ENCODE measurements at places on chromosomes 4 and X.

- DNase-seq: peak; percentile 72
Measured at GRCh38 chr4:1043651-1044468, 32.4 kb downstream of the FGFRL1 start.

GRCh38 chrX:53421772-53422085 is 725 bp downstream of the SMC1A start:
- no peak for DNase-seq

- no peak for DNase-seq
Measured at GRCh38 chr4:113708250-113708649, 53.3 kb downstream of the CAMK2D start.

DNA sequence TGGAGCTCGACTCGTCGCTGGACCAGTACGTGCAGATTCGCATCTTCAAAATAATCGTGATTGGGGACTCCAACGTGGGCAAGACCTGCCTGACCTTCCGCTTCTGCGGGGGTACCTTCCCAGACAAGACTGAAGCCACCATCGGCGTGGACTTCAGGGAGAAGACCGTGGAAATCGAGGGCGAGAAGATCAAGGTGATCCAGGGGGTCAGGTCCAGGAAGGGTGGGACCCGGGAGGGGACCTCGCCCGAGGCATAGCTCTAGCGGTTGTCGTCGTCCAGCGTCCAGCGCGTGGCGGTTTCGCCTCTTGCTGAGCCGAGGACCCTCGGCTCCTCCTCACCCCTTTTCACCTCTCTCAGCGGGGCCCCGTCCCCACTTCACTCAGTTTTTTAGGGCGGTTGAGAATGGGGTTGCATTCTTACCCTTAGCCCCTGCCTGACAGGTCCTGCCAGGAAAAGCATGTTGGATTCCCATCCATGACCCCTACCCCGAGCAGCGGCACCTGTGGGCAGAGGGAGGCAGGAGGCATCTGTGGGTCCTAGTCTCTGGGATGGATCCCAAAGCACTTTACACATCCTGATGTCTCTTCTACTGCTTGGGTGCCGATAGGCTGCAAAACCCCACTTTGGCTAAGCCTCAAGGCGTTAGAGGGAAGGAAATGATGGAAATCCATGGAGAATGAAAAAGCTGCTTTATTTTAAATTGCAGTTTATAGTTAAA is 524 bp downstream of the RAB33A start:
- DNase-seq: peak; percentile 77

- no peak for DNase-seq
Measured at GRCh38 chr4:22410645-22411247, 105.1 kb downstream of the ADGRA3 start.

DNA sequence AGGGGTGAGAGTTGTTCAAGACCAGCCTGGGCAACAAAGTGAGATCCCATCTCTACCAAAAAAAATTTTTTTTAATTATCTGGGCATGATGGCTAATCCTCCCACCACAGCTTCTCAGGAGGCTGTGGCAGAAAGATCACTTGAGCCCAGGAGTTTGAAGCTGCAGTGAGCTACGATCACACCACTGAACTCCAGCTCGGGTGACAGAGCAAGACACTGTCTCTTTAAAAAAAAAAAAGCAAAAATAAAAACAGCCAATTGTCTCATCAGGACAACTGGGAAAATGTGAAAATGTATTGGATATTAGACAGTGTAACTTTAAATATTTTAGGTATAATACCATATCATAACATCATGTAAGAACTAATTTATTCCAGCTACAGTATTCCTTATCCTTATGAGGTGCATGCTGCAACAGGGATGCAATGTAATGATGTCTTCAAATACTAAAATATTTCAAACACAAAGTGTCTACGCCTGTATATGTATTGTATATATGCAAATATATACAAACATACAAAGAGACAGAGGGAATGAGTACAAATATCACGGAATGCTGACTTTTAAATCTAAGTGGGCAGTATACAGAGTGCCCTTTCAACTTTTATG is 17.2 kb downstream of the FAM13A start:
- no peak for DNase-seq

GRCh38 chrX:11954176-11954575 is 184.1 kb upstream of the FRMPD4 start:
- DNase-seq: no peak

- no peak for DNase-seq
Measured at GRCh38 chr4:2394528-2394927, 23.9 kb downstream of the ZFYVE28 start.

- DNase-seq: no peak
Measured at GRCh38 chr4:74490736-74491135, 45.8 kb downstream of the AREG start.

- no peak for DNase-seq
Measured at GRCh38 chr4:158535130-158535614, 13.5 kb downstream of the RXFP1 start.

DNA sequence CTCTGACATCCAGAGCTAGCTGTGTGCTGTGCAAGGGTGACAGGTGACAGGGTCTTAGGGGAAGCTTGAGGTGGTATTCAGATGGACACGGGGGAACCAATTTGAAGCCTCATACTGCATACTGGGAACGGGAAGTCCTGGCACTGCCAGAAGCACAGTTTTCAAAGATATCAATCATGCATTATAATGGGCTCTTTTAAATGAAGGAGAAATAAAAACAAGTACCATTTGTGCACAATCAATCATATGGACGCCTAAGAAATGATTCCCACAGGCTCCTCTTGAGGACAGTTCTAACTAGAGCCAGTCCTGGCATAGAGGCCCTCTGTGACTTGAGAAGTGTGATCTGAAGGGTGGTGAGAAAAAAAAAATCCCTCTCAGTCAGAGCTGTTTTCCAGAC is 50.9 kb downstream of the TSC22D3 start:
- no peak for DNase-seq

DNA sequence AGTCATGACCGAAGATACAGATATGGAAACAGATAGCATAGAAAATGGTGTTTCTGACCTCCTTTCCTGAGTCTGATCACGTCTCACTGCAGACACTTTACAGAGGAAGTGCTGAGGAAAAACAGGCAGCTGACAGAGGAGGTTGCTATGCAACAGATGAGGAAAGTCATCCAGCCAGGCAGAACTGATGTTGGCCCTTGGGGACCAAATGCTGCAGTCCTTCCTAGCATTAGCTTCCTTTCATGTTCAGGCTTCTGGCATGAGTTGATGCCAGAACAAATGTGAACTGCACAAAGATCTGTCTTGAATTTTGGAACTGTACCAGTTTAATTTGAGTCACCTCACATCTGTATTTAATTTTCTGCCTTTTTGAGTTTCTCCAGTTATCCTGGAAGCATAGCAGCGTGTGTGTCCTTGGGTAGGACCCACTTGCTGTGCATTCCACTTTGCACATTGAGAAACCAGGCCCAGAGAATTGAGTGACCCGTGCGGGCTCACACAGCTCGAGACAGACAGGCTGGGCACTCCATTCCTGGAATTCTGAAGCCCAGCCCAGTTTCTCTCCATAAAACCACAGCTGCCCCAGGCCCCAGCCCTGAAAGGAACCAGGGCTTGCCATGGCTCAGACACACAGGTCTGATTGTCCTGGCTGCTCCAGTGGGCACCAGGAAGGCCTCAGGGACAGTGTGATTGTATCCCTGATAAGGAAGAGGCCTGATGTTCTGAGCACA is 1.4 kb upstream of the MAGED1 start:
- DNase-seq: no peak

GRCh38 chr4:140098455-140099160 is 55.4 kb downstream of the MAML3 start:
- no peak for DNase-seq

- DNase-seq: no peak
Measured at GRCh38 chr4:179607003-179607402, 2164.8 kb upstream of the AGA start.

DNA sequence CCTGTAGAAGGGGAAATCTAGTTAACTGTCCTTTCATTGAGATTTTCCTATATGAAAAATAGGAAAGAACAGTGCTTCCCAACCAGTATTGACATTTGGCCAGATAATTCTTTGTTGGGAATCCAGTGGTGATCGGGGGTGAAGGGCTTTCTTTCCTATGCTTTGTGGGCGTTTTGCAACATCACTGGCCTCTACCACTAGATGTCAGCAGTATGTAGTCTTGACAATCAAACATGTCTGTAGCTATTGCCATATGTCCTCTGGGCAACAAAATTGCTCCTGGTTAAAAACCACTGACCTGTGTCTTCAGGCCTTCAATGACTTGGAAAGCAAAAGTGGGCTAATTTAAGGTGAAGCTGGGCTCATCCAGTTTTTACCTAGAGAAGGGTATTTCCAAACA is 658.5 kb downstream of the DACH2 start:
- no peak for DNase-seq

DNA sequence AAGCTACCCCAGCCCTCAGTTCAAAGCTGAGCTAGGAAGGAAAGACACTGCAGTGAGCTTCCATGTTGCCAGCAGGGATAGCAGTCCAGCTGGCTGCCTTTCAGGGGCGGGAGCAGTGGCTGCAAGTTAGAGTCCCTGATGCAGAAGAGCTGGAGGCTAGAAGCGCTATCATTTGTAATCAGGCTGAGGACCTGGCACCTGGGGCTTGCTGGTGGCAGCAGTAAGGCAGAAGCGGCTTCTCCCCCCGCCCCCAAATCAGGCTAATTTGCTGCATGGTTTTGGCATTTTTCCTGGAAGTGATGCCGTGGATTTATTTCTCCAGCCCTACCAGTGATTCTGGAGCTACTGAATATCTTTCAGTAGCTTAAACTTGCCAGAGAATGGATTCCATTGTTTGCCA is 203.3 kb downstream of the CLCN4 start:
- DNase-seq: no peak

DNA sequence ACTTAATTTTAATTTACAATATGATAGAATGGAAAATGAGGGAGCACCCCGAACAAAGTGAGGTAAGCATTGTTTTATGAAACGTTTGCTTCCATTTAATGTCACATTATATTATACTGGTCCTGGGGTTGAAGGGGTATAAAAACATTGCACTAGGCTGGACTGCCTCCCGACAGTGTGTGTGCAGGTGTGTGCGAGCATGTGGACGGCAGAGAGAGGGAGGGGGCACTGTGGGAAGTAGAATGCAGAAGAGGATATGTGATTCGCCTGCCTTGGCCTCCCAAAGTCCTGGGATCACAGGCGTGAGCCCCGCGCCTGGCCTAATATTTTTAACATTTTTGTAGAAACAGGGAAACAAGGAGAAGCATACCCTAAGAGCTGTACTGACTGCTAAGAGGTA is 36.0 kb downstream of the IRF2 start:
- DNase-seq: no peak

DNA sequence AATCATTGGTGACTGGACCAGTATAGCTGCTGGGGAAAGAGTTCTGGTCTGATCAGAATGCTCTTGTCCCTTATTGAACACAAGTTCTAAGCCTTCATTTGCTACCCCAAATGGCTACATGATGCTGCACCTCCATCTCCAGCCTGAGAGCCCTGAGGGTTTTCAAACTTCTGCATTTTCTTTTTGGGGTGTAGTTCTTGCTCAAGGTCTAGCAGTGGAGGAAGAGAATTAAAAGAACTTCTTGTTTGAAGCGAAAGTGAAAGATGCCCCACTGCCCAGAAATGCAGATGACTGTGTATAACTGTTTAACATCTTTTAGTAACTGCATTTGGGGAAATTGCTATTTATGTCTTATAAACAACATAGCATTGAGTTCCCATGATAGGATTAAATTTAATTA is 38.5 kb downstream of the LAMTOR3 start:
- no peak for DNase-seq

Measured in spleen (tissue), 13 donors.